ENCODE measurements at places on chromosomes 7 and 10.

DNA sequence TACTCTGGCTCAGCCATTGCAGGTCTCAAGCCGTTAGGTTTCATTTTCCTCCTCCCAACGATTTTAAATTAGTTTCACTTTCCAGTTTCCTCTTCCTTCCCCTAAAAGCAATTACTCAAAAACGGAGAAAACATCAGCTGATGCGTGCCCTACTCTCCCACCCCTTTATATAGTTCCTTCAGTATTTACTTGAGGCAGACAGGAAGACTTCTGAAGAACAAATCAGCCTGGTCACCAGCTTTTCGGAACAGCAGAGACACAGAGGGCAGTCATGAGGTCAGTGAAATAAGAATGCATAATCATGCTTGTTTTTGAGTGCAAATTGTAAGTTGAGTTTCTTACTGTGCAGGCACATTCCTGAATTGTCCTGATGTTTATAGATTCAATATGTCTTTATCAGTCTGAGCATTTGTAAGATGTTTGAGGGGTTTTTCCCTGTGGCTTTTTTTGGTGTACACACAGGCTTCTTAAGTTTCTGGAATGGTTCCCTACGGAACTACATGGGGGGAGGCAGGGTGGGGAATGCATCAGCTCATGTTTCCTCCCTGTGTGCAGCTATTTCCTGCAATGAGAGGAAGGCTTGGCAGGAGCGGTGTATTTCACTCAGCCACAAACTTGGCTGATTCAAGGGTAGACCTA is at the start of gene IFIT3:
IFIT3 (plus strand) TSS at position 195 of the 639 bp plus-strand sequence; CDS start at position 272, 77 bp downstream.
- DNase-seq: peak; percentile 96

DNA sequence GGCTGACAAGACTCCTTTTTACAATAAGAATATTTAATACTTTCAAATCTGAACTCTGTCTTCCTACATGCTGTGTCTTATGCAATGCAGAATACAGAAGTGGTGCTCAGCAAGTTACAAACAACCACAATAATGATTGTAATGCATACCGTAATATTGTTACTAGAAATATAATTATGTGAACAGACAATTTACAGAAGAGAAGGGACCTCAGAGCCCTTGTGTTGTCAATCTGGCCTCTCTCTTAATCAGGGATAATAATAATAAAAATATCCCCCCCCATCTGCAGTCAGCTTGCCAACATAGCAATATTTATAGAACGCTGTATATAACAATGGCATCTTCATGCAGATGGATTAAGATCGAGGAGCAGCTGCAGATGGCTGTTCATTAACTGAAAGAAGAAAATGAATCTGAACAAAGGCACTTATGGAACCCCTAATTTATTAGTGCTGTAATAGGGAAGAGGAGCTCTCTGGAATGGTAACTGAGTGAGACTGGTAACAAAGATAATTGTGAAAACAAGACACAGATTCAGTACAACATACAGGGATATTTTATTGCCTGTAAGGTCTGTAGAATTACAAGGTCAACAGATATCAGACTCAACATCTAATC is 106.3 kb downstream of the TMEM26 start:
- no peak for DNase-seq

DNA sequence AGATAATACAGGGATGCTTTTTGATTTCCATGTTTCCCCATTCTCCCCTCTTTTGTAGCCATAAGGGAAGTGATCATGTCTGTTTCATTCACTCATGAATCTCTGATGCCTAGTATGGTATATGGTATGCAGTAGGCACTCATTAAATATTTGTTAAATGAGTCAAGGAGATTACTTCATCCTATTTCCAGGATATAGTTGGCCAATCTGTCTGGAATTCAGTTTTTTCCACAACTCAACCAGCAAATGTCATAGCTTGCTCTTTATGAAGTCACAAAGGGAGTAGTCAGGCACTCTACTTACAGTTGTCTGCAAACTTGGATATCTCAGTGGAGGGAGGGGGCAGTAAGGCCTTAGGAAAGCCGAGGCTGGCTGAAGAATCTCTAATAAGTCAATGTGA is 853.6 kb downstream of the LRMDA start:
- peak; percentile 79 for DNase-seq

GRCh38 chr10:75651417-75651816 is 220.0 kb downstream of the LRMDA start:
- no peak for DNase-seq

DNA sequence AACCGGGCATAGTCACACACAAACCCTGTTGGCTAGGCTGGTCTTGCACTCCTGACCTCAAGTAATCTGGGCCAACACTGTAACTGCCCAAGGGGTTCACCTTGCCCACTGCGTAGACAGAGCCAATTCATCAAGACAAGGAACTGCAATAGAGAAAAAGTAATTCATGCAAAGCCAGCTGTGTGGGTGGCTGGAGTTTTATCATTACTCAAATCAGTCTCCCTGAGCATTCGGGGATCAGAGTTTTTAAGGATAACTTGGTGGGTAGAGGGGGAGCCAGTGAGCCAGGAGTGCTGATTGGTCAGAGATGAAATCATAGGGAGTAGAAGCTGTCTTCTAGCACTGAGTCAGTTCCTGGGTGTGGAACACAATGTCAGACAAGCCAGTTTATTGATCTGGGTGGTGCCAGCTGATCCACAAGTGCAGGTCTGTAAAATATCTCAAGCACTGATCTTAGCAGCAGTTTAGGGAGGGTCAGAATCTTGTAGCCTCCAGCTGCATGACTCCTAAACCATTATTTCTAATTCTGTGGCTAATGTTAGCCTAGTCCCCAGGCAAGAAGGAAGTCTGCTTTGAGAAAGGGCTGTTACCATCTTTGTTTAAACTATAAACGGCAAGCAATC is 15.6 kb upstream of the FXYD4 start:
- DNase-seq: no peak

DNA sequence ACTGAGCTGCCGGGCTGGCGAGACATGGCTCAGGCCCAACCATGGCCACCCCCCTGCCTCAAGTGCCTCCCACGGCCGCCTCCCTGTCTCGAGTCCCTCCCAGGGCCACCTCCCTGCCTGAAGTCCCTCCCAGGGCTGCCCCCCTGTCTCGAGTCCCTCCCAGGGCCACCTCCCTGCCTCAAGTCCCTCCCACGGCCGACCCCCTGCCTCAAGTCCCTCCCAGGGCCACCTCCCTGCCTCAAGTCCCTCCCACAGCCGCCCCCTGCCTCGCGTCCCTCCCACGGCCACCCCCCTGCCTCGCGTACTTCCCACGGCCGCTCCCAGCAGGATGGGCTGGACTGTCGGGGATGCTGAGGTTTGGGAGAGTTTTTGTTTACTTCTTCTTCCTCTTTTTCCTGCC is 462.5 kb downstream of the PTPRN2 start:
- DNase-seq: no peak

DNA sequence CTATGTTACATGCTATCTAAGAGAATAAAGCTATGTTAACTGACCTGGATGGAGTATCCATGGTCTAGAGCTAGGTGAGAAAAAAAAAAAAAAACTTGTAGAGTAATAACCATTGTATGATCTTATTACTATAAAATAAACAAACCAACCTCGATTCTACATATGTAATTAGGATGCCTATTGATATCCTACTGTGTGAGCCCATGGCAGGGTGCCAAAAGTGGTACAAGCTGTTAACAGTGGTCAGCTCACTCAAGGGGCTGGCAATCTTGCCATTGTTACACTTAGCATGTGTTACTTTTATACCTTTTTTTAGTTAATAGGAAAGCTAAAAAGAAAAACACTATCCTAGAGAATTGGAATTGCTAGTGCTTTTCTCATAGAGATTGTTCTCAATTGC is 13.5 kb upstream of the IL6 start:
- DNase-seq: no peak

GRCh38 chr10:129417870-129418269 is 49.2 kb upstream of the MGMT start:
- DNase-seq: no peak

DNA sequence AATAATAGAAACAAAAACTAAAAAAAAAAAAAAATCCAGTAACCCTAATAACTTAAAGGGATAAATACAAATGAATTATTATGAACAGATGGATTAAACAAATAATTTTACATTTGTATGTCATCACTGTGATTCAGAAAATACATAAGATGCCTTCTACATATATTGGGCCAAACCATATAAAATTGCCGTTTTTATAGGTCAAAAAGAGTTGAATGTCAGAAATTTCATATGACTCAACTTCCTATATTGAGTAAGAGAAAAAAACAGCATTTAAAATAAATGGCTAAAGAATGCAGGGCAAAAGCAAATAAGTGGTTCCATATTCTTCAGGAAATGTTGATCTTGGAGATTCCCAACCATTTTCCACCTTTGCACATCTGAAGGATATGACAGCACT is 9.4 kb downstream of the SLC35B4 start:
- DNase-seq: peak; percentile 44

DNA sequence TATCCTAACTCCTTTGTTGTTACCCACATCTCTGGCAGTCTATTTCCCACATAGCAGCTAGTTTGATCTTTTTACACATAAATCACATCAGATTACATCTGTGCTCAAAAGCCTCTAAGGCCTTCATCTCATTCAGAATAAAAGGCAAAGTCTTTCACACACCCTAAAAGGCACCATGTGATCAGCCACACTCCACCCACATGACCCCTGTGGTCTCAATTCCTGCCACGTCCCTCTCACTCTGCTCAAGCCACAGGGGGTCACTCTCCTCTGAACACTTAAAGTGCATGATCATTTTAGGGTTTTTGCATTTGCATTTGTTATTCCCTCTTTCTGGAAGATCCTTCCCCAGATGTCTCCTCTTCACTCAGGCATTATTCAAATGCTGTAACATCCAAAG is 30.8 kb downstream of the ELAPOR2 start:
- no peak for DNase-seq

GRCh38 chr7:23277359-23277989 is 21.7 kb upstream of the MALSU1 start:
- peak; percentile 74 for DNase-seq

Data from astrocyte of the spinal cord (primary cell).